Fibroblast of skin of left quadriceps (primary cell): ENCODE measurements at places on chromosomes 6 and 20.

- DNase-seq = no peak
These were observed 126.6 kb downstream of the DOK5 start for GRCh38 chr20:54601831-54602515.

DNA sequence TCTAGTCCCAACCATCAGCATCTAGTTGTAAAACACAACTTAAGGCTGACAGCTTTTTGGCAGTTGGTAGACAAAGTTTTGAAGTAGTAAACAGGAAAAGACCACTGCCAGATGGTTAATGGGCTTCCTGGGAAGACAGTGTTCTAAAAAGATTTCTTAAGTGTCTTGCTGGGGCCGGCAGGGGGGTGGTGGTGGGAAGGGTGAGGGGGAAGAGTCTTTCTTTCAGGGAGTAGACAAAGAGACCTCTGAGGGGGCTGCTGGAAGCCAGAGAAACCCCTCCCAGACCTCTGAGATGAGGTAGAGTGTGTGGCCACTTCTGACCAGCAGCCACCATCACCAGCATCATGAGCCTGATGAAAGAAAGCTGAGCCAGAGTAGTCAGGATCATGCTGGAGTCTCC lies 784.9 kb downstream of the TENT5A start:
- no peak for DNase-seq

- DNase-seq = no peak
These were observed 20.8 kb upstream of the MLN start for GRCh38 chr6:33824461-33825154.

DNA sequence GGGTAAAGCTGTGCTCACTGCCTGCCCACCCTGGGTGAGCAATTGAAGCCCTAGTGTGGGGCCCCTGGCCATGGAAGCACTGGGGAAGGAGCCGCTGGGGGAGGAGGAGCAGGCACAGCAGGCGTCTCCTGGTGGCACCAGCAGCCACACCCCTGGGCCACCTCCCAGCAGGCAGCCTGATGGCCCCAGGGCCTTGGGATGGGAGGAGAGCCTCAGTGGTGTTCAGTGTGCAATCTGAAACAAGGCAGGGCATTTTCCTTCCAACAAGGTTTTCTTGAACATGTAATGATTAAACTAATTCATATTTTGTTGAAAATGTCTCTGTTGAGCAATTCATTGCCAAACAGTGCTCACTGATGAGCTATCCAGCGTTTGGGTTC lies 151.0 kb downstream of the ZDHHC14 start:
- no peak for DNase-seq

GRCh38 chr20:33192912-33193501 lies 24.1 kb upstream of the BPIFA3 start:
- no peak for DNase-seq
